GM12864 (cell line): ENCODE measurements at places on chromosomes 6 and 20.
A peak's percentile ranks its signal among the peaks of the same experiment; 100 is the strongest.

DNA sequence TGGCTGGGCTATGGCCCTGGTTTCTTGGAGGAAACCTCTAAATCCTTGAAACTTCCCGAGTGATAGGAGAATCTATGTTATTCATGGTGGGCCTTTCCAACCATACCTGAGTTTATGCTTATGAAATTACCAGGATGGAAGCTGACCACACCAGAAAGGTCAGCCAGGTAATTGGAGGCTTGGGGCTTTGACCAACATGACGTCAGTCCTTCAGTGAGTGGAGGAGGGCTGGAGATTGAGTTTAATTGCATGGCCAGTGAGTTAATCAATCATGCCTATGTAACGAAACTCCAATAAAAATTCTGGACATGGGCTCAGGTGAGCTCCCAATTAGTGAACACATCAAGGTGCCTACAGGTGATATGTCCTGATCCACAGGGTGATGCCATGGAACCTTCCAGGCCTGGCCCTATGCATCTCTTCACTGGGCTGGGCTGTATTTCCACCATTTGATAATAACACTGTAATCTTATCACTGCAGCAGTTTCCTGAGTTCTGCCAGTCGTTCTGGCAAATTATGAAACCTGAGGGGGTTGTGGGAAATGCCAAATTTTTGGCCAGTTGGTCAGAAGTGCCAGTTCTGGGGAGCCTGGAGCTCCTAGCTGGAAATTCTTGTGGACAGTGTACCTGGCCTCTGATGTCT, 106.5 kb downstream of the CDH26 start:
- DNase-seq = no peak

DNA sequence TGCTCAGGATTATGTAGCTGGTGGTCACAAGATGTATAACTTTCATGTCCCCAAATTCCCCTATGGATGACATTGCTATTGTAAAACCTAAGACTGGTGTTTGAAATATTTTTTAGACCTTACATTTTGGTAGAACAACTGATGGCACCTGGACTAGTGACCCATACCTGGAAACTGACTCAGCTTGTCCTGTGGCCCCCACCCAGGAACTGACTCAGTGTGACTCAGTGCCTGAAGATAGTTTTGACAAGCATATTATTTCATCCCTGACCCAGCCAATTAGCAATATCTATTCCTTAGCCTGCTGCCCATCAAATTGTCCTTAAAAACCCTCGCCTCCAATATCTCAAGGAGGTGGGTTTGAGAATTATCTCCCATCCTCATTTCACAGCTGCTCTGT, 90.9 kb upstream of the GRIK2 start:
- DNase-seq = no peak

- no peak for DNase-seq
Measured at GRCh38 chr6:85892346-85892745, 249.7 kb upstream of the SYNCRIP start.

DNA sequence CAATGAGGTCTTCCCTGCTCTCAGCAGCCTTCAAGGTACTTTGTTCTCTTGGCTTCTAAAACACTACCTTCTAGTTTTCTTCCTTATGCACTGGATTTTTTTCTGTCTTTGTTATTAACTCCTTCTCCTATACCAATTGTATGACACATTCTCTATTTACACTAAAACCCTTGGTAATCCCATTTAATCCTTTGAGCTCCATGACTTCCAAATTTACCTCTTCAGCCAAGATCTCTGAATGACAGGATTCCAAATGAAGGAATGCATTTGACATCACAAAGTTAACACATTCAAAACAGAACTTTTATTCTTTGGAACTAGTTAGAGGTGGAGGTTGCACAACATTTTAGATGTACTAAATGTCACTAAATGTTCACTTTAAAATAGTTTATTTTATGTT, 86.6 kb upstream of the SAMD5 start:
- DNase-seq = no peak

DNA sequence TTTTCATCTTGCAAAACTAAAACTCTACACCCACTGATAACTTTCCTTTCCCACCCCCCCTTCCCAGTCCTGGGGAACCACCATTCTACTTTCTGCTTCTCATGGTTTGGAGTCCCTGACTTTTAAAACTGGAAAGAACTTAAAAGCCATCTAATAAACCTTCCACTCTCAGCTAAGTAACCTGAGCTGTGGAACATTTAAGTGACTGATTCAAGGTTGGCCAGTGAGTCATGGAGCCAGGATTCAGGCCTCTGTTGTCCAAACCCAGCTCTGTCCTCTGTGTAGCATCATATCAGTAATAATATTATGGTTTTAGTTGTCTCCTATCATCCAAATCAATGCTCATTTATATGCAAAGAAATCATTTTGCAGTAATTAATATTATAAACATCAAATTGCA, 176.0 kb upstream of the NT5E start:
- no peak for DNase-seq

DNA sequence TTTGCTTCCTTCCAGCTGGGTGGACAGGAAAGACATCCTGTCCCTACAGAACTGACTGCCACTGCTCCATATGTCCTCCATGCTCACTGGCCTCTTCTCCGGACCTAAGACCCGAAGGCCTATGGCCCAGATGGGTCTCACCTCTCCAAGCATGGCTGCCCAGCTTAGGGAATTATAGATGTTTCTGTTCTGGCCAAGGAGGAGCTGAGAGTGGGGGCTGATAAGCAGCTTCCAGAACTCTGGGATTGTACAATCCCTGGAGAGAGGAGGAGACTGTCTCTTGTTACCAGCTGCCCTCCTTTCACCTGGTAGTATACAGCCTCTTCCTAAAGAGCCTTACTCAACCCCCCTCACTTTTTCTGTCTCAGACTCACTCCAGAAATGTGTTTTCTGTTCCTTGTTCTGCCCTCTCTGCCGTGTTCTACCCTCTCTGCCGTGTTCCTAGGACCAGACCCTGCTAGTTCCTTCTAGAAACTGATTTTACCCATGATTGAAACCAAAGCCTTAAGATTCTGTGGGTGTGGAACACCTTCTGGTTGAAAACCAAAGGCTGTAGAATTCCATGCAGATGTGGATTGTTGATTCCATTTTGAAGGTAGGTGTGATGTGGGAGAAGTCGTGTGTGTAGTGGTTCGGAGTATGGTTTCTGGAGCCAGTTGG, 28.7 kb downstream of the ANKS1A start:
- no peak for DNase-seq

DNA sequence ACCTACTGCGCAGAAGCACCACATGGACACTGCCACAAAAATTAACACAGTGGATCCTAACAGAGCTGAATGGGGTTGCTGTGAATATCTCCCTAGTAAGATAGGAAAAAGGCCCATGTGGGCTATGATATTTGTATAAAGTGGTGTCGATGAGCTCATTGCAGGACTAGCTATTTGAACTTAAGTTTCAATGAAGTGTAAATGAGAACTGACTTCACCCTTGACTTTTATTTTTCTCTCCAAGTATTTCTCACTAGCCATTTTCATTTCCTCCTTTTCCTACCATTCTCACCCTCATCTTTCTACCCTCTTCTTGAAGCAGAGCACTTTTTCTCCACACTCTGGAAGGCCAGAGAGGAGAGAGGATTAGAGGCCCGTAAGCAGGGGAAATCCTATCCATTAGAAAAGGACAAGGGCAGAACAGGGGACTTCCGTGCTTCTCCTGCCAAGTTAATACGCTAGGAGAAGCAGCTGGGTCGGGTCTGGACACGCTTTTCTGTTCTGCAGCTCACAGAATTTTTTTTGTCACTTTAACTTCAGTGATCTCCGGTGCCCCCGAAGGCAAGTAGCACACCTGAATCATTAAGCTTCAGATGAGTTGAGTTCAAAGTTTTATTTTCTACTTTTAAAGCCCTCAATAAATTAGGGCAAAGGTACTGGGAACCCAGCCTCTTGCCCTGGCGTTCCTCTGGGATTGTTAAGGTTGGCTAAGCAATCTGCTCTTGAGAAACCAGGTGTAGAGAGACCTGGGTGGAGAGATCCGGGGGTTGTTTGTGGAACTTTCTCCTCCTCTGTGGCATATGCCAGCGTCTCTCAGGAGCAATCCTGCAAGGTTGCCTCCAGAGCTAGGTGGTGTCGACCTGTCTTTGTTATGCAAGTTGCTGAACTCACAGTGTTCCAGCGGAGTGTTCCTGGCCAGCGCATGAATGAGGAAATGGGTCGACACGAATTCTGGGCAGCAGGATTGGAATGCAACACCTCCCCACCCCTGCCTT, 56.2 kb upstream of the ARID1B start:
- DNase-seq = peak; percentile 53

- DNase-seq = no peak
Measured at GRCh38 chr20:54127855-54128574, 45.8 kb downstream of the CYP24A1 start.

DNA sequence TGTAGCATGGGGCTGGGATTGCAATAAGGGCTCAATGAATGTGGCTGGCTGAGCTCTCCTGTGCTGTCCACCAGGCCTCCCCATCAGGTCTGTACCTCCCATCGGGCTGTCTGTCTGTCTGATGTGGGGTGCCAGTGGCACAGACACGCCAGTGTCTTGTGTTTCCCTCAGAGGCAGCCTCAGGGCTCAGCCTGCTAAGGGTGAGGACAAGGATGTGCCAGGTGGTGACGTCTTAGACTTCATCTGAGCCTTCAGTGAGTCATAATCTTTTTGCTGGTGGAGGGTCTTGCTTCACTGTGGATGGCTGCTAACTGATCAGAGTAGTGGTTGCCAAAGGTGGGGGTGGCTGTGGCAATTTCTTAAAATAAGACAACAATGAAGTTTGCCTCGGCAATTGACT, 194.7 kb downstream of the NRN1 start:
- DNase-seq = no peak

DNA sequence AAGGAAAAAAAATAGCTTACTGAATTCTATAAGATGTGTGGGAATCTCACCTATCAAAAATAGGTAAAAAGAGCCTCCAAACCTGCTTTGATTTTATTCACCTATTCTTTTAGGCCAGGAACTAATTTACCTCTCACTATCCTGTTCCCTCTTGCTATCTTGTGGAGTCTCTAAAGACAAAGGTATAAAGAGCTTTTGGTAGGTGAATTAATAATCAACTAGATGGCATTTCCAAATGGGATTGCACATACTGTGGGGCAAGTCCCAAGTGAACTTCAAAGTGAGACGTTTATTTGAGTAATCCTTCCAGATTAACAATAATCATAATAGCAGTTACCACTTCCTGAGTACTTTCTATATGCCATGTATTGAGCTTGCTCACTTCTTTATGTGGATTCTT, 2.8 kb downstream of the FAM8A1 start:
- DNase-seq = no peak

GRCh38 chr6:34521463-34522285, 34.5 kb downstream of the SPDEF start:
- DNase-seq = no peak

- DNase-seq = no peak
Measured at GRCh38 chr20:54025251-54025771, 45.1 kb downstream of the BCAS1 start.

DNA sequence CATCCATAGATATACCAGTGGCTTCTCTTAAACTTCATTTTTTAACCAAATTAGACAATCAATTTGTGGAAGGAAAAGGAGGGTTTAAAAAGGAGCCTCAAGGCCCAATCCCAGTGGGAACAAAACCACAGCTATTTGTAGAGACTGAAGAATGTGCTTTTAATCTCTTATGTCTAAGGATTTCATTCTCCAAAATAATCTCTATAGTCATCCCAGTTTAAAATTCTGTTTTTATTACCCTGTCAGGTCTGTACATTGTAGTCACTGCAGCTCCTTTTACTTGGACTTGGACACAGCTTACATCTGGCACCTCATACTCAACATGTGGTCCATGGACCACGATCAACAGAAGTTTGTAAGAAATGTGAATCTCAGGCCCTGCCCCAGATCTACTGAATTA, 152.1 kb upstream of the STMND1 start:
- DNase-seq = no peak

DNA sequence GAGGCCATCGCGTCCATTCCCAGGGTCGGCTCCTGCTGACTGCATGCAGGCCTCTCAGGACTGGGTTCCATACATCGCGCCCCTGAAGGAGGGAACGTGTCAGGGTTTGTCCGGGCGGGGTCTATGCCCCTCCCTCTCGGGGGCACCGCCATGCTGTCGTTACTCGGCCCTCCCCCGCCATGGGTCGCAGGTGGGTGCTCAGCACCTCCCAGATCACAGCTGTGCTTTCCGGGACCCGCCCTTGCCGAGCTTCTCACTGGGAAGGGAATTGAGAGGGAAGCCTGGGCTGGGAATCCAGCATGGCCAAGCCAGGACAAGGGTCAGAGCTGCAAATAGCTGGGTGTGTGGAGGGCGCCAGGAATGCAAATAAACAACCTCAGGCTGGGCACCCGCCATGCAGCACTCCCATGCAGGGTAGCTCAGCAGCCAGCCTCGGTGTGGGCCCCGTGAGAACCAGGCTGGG, at the start of gene FRMD1:
Gene FRMD1 (minus strand): TSS at position 270 of the 463 bp plus-strand sequence. CDS start 118 bp downstream, at position 152.
- DNase-seq = no peak

GRCh38 chr6:5151955-5152401, 66.8 kb downstream of the PPP1R3G start:
- DNase-seq = no peak

GRCh38 chr6:120352491-120352890, 981.8 kb downstream of the TBC1D32 start:
- DNase-seq = no peak

- DNase-seq = no peak
Measured at GRCh38 chr20:50037123-50037522, 54.3 kb downstream of the SNAI1 start.

DNA sequence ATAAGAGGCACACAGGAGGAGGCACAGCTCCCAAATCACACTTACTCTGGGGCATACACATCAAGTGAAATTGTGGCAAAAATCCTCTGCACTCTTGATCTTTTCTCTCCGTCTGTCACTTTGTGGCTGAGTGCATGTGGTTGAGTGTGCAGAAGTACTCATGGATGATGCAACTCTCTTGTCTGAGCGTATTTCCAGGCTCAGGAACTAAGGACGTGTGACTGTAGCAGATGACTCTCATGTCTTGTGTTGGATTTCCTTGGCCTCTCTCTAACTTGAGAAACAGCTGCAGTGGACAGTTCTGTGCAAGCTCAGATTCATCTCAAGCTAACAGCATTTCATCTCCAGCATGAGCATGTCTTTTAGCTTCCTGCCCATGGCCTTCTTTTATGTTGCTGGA, 245.4 kb upstream of the FLRT3 start:
- no peak for DNase-seq

GRCh38 chr6:133681891-133682290, 207.0 kb upstream of the TCF21 start:
- no peak for DNase-seq

- no peak for DNase-seq
Measured at GRCh38 chr6:37507077-37507476, 7.4 kb upstream of the CCDC167 start.

- DNase-seq = no peak
Measured at GRCh38 chr6:137349856-137350830, 131.0 kb upstream of the IFNGR1 start.

GRCh38 chr6:72219536-72219935, 333.2 kb downstream of the RIMS1 start:
- no peak for DNase-seq

GRCh38 chr6:154156135-154156896, 117.3 kb downstream of the OPRM1 start:
- peak; percentile 22 for DNase-seq

DNA sequence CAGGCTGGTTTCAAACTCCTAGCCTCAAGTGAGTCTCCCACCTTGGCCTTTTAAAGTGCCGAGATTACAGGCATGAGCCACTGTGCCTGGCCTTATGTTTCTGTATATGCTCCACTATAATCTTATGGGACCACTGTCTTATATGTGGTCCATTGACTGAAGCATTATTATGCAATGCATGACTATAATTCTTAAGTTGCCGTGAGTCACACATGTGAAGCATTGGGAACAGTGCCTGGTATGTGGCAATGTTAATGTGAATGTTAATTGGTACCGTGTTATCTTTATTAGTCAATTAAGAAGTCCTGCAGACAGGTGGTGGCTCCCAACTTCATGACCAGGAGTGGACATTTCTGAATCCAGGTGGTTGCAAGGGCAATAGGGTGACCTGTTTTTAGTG, 14.7 kb upstream of the ASXL1 start:
- DNase-seq = no peak
